ENCODE measurements at places on chromosomes 12 and 14. TPM values are rescaled to one million over a fixed set of nuclear protein-coding genes. Genes with fewer than 3 reads are reported as not detected.
A peak's percentile ranks its signal among the peaks of the same experiment; 100 is the strongest.

The LRRK2 gene
- total RNA-seq = 22.1 TPM

The TMEM132C gene
- not detected for total RNA-seq

The PTCSC3 gene
- not detected for total RNA-seq

The IL31 gene
- not detected for total RNA-seq

The GRIP1 gene
- total RNA-seq = 0.90 TPM

The SLC2A14 gene
- not detected for total RNA-seq

The SMCO2 gene
- not detected for total RNA-seq

The CCDC60 gene
- total RNA-seq = not detected

The B4GALNT3 gene
- total RNA-seq = 0.09 TPM

The RTN1 gene
- 0.27 TPM for total RNA-seq

The KCNA5 gene
- not detected for total RNA-seq

The MYF5 gene
- total RNA-seq = not detected

DNA sequence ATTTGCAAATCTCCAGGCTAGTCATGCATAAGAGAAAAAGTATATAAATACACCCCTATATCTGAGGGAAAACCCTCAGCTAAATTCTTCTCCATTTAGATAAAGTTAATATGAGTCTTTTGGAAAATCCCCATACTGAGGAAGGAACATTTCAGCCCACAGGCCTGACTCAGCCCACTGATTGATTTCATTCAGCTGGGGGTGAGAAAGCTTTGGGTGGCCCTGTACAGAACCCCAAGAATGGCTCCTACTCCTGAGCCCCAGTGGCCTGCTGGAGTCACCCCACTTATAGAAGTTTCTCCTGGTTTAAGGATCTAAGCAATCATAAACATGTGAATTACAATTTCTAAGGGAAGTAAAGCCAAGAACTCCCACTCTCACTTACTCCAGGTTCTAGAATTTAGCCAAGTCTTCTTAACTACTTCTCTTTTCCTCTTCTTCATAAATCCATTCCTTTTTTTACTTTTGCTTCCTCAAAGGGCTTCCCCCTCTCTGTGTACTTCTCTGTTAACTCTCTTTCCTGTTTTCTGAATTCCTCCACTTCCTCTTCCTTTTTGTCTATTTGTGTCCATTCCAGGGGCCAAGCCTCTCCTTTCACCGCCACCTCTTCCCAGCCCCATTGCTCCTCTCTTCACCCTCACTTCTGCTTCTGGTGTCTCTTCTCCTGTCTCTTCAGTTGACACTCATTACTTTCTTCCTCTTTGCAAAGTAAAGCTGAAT, 21.0 kb downstream of the RTN1 start:
- no peak for DNase-seq

DNA sequence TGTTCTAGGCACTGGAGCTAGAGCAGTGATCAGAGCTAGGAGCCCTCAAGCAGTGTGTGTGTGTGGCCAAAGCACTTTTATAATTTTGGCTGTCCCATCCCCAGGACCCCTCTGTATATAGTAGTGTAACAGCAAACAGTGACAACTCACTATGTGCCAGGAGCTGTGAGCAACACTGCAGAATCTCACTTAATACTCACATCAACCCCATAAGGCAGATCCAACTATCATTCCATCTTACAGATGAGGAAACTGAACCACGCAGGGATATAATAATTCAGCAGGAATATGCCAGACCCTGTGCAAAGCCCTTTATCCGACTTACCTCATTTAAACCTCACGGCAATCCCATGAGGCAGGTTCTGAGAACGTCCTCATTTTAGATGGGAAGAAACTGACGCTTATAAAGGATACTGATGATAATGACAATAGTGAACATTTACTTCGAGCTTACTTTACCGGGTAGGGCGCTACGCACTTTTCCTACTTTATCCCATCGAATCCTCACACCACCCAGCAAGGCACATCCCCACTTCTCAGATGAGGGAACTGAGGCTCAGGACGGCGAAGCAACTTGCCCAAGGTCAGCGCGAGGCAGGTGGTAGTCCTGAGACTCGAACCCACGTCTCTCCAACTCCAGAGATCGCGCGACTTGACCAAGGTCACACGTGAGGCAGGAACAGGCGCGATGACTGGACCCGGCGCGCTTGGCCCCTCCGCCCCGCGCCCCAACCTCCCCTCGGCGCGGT, 687 bp downstream of the RAB35 start:
- DNase-seq = peak; percentile 35

GRCh38 chr12:111993292-111994150, 19.4 kb downstream of the TMEM116 start:
- no peak for DNase-seq

GRCh38 chr12:111964935-111965334, 48.0 kb downstream of the TMEM116 start:
- no peak for DNase-seq

DNA sequence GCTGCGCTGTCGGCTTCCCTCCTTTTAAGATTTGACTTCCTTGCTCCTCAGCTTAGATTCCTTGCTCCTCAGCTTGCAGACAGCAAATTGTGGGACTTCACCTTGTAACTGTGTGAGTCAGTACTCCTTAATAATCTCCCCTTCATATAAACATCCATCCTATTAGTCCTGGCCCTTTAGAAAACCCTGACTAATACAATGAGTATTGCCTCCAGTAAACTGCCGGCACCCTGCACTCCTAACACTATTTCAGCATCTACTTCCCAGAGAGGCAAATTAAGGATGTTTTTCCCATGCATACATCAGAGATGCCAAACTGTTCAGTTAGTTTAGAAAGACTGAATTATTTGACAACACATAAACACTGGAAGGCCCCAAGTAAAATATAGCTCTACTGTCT, 611.3 kb upstream of the TMEM132C start:
- DNase-seq = peak; percentile 67

DNA sequence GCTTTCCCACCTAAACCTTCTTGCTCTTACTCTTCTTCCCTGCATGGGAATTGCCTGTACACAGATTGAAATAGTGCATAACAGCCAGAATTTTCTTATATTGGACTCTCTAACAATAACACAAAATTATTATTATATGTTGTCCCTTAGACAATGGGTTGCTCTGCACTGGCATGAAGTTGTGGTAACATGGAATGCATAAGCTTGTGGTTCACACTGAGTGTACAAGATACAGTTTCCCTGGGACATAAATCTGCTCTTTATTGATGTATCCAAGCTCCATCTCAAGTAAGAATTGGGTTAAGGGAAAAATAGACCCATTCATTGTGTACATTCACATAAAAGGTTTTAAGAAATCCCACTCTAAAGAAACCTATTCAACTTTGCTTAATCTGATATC, 114.4 kb upstream of the NTF3 start:
- DNase-seq = no peak

DNA sequence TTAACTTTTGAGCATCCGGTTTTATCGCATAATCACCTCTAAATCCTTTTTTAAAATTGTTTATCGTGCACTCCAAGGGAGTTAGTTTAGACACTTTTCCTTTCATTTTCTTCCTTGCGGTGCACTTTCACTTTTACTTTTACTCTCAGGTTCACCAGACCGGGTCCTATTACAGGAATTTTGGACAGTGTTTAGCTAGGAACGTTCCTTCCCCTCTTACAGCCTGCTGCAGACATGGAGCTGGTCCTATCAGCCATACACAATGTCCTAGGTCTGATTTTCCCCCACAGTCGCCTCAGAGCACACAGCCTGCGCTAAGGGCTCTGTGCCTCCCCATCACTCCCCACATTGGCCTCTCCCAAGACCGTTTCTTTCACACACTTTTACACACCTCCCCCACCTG, 103.9 kb downstream of the ALG10 start:
- DNase-seq = no peak

DNA sequence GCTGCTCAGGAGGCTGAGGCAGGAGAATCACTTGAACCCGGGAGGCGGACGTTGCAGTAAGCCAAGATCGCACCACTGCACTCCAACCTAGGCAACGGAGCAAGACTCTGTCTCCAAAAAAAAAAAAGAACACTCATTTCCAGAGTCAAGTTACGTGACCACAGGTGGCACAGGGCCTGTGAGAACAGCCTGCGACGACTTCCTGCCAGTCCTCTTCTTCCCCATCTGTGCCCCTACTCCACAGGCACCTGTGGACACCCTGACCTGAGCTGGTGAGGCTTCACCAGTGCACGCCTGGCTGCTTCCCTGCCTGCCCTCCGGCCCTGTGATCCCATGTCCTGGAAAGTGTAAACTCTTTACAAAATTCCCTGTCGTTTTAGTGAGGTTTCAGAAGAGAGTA, 77.7 kb downstream of the PPP2R5C start:
- no peak for DNase-seq

GRCh38 chr14:94728950-94729349, 41.0 kb downstream of the GSC start:
- no peak for DNase-seq

- DNase-seq = no peak
Measured at GRCh38 chr12:52714887-52715281, 11.6 kb upstream of the KRT77 start.

DNA sequence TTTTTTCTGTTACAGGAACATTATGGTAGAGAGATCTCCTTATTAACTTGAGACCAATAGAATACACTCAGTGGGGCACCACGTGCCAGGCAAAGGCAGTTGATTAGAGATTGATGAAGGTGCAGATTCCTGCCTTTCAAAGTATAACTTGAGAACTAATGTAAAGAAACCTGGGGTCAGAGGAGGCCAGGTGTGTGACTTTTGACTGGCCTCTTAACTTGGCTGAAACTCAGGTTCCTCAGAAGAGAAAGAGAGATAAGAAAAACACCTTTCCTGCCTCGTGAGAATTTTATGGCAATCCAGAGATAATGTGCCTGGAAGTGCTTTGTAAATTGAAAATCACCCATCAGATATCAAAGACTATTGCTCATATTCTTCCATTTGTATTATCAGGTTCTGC, 110.7 kb upstream of the GZMB start:
- DNase-seq = no peak

DNA sequence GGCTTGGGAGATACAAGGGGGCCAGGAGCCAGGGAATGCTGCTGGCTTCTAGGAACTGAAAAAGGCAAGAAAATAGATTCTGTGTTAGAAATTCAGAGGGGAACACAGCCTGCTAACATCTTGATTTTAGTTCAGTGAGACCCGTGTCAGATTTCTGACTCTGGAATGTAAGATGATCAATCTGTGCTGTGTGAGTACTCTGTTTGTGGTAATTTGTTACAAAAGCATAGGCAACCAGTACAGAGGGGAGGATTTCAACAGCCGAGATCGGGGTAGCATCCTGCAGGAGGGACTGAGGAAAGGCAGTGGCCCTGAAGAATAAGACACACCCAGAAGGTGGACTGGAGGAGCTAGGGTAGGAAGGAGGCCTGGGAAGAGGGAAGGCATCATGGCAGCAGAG, 410.0 kb upstream of the CCDC196 start:
- DNase-seq = peak; percentile 20

GRCh38 chr12:106113446-106113823, 25.3 kb downstream of the NUAK1 start:
- DNase-seq = no peak

DNA sequence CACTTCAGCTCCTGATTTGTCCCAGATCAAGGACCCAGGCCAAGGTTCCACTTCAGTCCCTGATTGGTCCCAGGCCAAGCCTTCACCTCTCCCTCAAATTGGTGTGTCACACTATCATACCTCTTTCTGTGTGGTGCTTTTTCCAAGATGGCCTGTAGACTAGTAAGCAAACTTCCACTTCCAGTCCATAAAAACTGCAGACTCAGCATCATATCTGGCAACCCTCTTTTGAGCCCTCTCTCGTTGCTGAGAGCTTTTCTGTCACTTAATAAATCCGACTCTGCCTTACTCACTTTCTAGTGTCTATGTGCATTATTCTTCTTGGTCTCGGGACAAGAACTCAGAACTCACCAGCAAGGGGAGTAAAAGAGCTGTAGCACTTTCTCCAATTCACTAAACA, 1395.1 kb downstream of the LRFN5 start:
- no peak for DNase-seq

- DNase-seq = peak; percentile 28
Measured at GRCh38 chr12:2924019-2924418, 33.3 kb downstream of the TULP3 start.

- no peak for DNase-seq
Measured at GRCh38 chr12:70319605-70320004, 46.5 kb upstream of the KCNMB4 start.

DNA sequence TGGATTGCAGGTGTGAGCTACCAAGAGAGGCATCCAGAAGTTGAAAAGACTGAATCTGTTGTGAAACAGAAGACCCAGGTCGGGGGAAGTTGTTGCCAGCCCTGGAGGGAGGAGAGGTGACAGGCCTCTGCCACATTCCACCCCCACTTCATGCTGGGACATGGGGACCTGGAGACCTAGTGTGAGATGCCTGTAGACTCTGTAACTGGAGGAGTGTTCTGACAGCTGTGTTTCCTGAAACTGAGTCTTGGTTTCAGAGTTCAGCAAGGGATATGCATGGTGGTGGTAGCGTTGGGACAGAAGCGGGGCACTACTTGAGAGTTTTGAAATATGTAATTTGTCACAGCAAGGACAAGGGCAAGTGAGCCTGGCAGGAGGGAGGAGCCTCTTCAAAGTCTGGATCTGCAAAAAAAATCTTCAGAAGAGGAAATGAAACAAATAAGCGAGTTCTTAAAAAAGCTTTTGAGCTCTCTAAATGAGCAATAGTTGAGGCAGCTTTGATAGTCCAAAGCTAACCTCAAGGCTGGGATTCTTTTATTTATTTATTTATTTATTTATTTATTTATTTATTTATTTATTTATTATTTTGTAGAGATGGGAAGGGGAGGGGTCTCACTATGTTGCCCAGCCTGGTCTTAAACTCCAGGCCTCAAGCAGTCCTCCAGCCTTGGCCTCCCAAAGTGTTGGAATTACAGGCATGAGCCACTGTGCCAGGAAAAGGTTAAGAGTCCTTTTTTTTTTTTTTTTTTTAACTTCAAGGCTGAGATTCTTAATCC, 58.9 kb upstream of the EEA1 start:
- DNase-seq = no peak

DNA sequence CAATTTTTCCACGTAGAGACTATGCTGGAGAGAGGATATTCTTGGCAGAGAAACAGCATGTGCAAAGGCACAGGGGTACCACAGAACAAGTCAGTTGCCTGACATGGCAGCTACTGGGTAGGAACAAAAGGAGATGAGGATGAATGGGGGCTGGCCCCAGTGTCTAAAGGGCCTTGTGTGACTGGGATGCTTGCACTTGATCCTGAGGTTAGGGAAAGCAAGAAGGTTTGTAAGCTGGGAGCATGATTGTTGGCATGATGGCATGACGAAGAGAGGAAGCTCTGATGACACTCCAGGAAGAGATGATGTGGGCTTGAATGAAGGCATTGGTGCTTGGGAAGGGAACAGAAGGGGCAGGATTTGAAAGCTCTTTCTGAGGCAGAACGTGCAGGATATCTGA, 139.1 kb downstream of the ZFP36L1 start:
- DNase-seq = no peak

Measured in fibroblast of the aortic adventitia (primary cell).